ENCODE measurements at places on chromosomes 3 and 15.
A peak's percentile ranks its signal among the peaks of the same experiment; 100 is the strongest.

GRCh38 chr3:54891540-54891897 is 36.3 kb downstream of the LRTM1 start:
- DNase-seq, result peak; percentile 67

DNA sequence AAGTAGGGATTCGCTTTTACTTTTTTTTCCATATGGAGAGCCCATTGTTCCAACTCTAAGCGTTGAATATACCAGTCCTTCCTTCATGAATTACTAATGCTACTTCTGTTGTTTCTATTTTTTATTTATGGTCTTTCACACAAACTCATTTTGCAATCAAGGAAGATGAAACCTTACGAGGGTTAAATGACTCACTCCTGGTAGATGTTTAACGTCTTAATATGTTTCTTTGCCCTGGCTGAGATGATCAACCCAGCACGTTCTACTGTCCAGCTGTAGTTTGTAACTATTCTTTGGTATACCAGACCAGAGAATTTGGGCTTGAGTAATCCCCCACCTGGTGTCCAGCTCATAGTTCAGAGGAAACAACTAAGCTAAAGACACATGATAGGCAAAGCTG is 23.1 kb downstream of the CDCP1 start:
- DNase-seq, result no peak

DNA sequence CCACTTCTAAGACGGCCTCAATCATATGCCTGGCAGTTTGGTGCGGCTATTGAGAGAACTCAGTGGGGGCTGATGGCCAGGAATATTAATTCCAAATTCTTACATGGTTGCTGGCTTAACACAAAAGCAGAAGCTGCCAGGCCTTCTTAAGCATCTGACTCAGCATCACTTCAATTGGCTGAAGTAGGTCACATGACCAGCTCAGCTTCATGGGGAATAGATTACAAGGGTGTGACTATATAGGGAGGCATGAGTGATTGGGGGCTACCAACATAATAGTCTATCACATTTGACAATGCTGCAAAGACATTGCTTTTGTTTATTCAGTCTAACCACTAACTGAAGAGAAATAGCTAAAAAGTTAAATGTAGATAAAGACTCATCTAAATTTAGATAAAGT is 101.6 kb upstream of the ANKRD28 start:
- DNase-seq, result no peak

GRCh38 chr3:119294696-119295671 is 801 bp downstream of the ARHGAP31 start:
- peak; percentile 31 for DNase-seq

DNA sequence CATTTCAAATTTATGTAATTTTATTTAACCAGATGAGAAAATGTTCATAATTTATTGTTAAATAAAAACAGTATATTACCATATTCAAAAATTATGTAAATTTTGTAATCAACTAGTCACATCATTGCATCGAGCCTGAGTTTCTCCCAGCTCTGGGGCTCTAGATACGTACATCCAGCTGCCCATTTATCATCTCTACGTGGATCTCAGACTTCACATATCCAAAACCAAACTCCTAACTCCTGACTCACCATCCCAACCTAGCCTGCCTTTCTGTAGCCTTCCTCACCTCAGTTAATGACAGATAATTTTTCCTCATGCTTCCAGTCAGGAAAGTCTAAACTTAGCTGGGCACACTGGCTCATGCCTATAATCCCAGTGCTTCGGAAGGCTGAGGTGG is 194.8 kb downstream of the SSR3 start:
- no peak for DNase-seq

- no peak for DNase-seq
Measured at GRCh38 chr3:73765878-73766545, 141.3 kb upstream of the PDZRN3 start.

DNA sequence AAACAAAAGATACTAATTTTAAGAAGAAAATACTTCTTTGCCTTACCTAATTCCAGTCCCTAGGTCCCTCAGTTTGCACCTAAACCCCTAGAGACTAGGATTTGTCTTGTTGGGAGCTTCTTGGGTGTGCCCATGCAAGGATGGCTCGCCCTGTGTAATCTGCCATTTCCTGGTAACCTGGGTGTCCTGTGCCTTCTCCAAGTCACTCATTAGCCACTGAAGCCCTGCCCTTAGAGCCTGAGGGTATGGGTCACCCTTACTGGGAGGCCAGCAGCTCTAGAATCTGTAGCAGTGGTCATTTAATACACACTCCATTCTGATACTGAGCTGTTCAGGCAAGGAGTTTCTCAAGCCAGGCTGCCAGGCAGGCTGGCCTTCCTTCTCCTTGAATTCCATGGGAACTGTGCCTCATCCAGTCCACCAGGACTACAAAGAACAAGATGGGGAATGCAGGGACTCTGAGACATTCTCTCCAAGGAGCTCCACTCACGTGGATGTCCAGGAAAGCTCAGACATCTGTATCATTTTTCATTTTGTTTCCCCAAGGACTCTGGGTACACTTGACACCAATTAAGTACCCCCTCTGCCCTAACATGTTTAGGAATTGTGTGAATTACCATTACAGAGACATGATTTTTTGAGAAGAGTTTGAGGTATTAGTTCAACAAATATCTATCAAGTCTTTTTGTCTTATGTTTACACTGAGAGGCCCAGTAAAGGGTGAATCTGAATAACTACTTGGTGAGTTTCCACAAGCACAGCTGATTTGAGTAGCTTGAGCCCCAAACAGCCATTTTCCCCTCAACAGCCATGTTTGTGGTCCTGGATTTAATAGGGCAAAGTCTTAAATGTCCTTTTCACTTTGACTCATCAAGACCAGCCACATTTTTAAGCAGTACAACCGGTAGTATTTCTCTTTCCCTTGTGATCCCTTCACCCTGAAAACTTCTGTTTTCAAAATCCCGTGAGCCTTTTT is 52.6 kb downstream of the ARNT2 start:
- DNase-seq, result no peak

GRCh38 chr3:153426344-153426743 is 264.3 kb downstream of the RAP2B start:
- no peak for DNase-seq

Data from left colon (tissue), 2 donors.